CD4-positive, alpha-beta T cell (primary cell): ENCODE measurements at places on chromosomes 16 and 17.

GRCh38 chr17:1491443-1492248 lies 840 bp downstream of the MYO1C start:
- H3K4me1 ChIP-seq = peaks cover 61% of the 10 kb centered on the region
- peaks cover 20% of the 10 kb centered on the region for H3K36me3 ChIP-seq
- H3K4me3 ChIP-seq = peak overlapping the region; percentile 67

GRCh38 chr17:80639658-80640057 lies 95.0 kb downstream of the RPTOR start:
- no peak overlapping the region for H3K27ac ChIP-seq
- peaks cover 4% of the 10 kb centered on the region for H3K36me3 ChIP-seq
- no peak overlapping the region for H3K4me3 ChIP-seq
- H3K27me3 ChIP-seq = no peaks in the 10 kb centered on the region
- H3K4me1 ChIP-seq = peaks cover 4% of the 10 kb centered on the region

DNA sequence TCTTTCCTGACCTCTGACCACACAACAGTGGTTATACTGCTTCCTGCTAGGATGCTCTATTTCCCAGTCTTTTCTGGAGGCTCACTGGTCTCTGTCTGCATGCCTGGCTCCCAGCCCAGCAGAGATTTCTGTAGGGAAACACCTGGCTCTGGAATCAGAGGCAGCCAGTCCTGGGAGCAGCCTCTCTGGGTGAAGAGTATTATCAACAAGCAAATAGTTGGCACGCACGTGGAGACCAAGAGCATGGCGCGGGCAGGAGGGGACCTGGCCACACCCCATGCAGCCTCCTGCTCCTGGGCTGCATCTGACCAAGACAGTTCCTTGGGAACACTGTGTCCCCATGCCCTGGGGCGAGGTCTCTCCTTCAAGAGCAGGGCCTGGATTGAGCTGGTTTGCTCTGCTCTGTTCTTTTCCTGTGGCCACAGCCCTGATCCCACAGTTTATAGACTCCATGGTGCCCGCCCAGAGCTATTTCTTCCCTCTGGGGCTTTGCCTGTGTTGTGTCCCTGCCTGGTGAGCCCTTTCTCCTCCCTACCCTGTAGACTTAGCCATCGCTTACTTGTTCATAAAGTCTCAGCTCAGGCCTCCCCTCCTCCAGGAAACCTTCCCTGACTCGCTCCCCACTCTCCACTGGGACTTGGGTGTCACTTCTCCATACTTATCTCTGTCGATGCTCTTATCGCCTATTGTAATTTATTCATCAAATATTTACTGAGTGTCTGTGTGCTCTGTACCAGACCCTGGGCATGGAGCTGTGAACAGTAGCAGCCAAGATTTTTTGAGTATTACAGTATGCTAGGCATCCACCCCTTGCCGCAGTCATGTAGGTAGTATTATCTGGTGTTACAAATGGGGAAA lies 60.6 kb downstream of the SCNN1B start:
- no peak for DNase-seq
- H3K27me3 ChIP-seq = no peaks in the 10 kb centered on the region
- H3K36me3 ChIP-seq = no peaks in the 10 kb centered on the region
- H3K4me3 ChIP-seq = no peak overlapping the region
- H3K4me1 ChIP-seq = peaks cover 3% of the 10 kb centered on the region
- H3K27ac ChIP-seq = no peak overlapping the region

DNA sequence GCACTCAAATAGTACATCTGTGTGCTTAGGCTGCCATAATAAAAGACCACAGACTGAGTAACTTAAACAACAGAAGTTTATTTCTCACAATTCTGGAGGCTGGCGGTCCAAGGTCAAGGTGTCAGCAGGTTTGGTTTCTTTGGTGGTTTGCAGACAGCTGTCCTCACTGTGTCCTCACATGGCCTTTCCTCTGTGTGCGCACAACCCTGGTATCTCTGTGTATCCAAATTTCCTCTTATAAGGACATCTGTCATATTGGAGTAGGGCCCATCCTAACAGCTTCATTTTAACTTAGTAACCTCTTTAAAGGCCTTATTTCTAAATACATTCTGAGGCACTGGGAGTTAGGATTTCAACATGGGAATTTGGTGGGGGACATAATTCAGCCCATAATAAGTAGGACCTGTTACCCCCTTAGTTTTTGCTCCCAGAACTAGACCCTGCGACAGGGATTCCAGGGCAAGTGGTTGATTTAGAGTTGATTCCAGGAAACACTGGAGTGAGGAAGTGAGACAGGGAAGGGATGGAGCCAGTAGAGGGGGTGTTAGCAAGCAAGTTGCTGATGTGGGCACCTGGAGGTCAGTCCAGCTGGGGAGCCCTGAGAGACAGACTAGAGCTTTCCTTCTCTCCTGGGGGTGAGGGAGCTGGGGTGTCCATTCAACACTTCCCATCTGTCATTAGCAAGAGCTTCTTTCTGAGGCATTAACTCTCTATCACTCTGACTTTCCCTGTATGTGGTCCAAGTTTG lies 10.9 kb upstream of the ALKBH5 start:
- H3K4me3 ChIP-seq = no peak overlapping the region
- H3K4me1 ChIP-seq = no peaks in the 10 kb centered on the region
- no peaks in the 10 kb centered on the region for H3K27me3 ChIP-seq
- H3K36me3 ChIP-seq = no peaks in the 10 kb centered on the region

DNA sequence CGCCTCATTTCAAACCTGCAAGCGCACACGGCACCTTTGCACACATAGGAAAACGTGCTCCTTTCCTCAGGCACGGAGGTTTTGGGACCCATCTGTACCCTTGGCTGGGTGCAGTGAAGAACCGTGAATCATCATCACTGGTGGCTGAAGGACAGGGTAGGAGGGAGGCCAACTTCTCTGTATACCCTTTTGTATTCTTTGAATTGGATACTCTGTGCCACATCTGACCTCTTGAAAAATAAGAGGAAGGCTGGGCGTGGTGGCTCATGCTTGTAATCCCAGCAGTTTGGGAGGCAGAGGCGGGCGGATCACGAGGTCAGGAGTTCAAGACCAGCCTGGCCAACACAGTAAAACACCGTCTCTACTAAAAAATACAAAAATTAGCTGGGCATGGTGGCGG lies 11.7 kb downstream of the GPRC5B start:
- no peak for DNase-seq
- H3K4me3 ChIP-seq = no peak overlapping the region
- H3K36me3 ChIP-seq = no peaks in the 10 kb centered on the region

GRCh38 chr16:55380485-55380884 lies 56.5 kb downstream of the IRX6 start:
- H3K27me3 ChIP-seq = peaks cover 2% of the 10 kb centered on the region
- H3K4me3 ChIP-seq = no peak overlapping the region
- no peaks in the 10 kb centered on the region for H3K4me1 ChIP-seq
- H3K36me3 ChIP-seq = no peaks in the 10 kb centered on the region

GRCh38 chr17:77382966-77383612 lies 242.3 kb downstream of the SEC14L1 start:
- H3K4me3 ChIP-seq = peak overlapping the region; percentile 41
- no peak for DNase-seq
- peaks cover 100% of the 10 kb centered on the region for H3K4me1 ChIP-seq

GRCh38 chr17:32486111-32486700 lies 587 bp upstream of the CDK5R1 start:
- H3K4me1 ChIP-seq = peaks cover 42% of the 10 kb centered on the region
- H3K27ac ChIP-seq = peak overlapping the region; percentile 21
- H3K27me3 ChIP-seq = no peaks in the 10 kb centered on the region
- DNase-seq = peak; percentile 93
- H3K36me3 ChIP-seq = peaks cover 29% of the 10 kb centered on the region
- H3K4me3 ChIP-seq = peak overlapping the region; percentile 38

DNA sequence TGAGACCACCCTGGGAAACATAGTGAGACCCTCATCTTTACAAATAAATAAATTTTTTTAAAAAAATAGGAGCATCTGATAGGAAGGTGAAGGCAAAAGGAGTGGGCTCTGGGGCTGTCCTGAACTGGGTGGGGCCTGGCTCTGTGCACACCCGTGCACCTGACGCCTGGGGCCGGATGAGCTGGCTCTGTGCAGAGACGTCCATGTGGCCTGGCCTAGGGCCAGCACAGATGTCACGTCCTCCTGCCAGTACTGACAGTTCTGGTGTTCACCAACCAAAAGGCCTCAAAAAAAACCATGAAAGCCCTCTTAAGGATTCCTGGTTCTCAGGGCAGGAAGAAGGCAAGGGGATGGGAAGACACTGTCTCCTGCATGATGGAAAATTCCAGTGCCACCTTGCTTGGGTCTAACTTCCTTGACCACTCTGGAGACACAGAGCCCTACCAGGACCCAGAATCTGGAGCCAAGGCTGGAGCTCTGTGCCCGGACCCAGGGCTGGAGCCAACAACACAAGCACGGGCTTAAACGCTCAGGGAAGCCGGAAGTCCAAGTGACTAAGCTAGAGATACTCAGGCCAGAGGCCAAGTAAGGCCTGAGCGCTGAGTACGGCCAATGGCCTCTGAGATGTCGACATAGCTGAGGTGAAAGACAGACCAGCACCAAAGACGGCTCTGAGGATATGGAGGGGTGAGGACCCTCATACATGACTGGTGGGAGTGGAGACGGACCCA lies 32.9 kb downstream of the COPRS start:
- no peak overlapping the region for H3K27ac ChIP-seq
- H3K4me1 ChIP-seq = no peaks in the 10 kb centered on the region
- DNase-seq = no peak
- H3K27me3 ChIP-seq = no peaks in the 10 kb centered on the region

- H3K36me3 ChIP-seq = no peaks in the 10 kb centered on the region
- no peaks in the 10 kb centered on the region for H3K4me1 ChIP-seq
- no peak overlapping the region for H3K4me3 ChIP-seq
- no peaks in the 10 kb centered on the region for H3K27me3 ChIP-seq
- no peak overlapping the region for H3K27ac ChIP-seq
- no peak for DNase-seq
Measured at GRCh38 chr16:17633181-17633951, 162.6 kb upstream of the XYLT1 start.

DNA sequence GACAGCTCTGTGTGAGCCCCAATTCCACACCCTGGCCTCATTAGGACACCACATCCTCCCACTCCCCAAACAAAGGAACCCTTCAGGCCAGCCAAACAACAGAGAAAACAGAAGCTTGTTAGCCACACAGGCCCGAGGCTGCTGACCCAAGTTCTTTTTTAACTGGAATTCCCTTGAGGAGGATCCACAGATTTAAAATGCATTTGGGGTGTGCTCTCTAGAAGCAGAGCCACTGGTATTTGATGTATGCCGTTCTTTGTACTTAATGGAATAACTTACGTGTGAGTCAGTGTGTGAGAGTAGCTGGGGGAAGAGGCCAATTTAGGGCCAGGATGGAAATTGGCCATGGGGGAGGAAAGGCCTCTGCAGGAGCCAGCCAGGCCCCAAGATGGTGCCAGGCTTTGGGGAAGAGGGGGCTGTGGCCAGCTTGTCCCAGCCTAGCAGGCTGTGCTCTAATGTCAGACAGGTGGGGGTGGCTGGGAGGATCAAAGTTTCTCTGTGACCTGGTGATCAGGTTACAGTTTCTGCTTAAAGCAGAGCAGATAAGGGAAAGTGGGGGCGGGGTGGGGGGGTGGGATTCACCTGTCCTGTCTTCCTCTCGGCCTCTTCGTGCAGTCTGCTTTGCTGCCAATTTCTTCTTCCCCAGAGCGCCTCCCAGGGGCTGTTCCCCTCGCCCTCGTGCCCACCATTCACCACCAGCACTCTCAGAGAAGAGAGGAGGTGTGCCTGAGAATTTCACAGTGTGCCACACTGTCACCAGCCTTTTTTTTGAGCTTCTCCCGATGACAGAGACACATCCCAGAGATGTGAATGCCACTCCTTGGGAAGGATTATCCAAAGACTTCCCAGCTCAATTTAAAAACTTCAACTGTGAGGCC lies 50.8 kb downstream of the TOM1L2 start:
- H3K4me3 ChIP-seq = no peak overlapping the region
- H3K27ac ChIP-seq = no peak overlapping the region
- peaks cover 9% of the 10 kb centered on the region for H3K4me1 ChIP-seq

- H3K4me3 ChIP-seq = peak overlapping the region; percentile 70
- H3K27ac ChIP-seq = peak overlapping the region; percentile 69
- no peaks in the 10 kb centered on the region for H3K36me3 ChIP-seq
Measured at GRCh38 chr17:35089586-35090296, 26.2 kb upstream of the RFFL start.

DNA sequence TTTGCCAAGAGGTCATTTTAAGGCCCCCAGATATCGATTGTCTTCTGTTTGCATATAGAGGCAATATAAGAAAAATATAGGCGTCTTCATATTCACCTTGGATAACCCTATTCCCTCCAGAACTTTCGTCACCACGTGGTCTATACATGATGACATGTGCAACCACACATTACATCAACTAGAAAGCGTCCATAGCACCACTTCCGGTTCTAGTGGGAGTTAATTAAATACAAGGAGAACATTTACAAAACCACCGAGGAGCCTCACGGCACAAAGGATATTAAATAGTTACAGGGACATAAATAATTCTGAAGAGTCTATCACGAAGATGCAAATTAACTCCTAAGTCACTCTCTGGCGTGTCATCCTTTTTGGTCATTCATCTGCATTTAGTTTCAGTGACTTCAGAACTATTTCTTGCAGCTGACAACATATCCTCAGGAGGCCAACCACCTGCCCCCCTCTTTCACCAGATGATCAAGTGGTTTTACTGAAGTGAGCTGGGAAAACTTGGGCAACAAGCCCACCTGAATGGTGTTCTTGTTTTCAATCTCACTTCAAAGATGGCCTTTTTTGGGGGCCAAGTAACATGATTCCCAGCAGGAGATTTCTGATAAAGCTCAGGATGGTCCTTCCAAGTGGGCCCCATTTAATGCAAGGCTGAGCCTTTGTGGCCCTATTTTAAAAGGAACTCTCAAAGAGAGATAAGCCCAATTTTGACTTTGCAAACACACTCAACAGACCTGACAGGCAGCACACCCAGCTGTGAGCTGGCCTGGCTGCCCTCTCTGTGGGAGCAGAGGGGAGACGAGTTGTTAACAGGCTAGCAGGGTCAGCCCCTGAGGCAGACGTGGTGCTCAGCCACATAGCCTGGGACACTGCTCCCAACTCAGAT lies 15.3 kb downstream of the CMTM3 start:
- no peak for DNase-seq
- H3K4me1 ChIP-seq = no peaks in the 10 kb centered on the region
- H3K4me3 ChIP-seq = no peak overlapping the region
- no peaks in the 10 kb centered on the region for H3K27me3 ChIP-seq
